ENCODE measurements at places on chromosomes 4 and X.
A peak's percentile ranks its signal among the peaks of the same experiment; 100 is the strongest.

DNA sequence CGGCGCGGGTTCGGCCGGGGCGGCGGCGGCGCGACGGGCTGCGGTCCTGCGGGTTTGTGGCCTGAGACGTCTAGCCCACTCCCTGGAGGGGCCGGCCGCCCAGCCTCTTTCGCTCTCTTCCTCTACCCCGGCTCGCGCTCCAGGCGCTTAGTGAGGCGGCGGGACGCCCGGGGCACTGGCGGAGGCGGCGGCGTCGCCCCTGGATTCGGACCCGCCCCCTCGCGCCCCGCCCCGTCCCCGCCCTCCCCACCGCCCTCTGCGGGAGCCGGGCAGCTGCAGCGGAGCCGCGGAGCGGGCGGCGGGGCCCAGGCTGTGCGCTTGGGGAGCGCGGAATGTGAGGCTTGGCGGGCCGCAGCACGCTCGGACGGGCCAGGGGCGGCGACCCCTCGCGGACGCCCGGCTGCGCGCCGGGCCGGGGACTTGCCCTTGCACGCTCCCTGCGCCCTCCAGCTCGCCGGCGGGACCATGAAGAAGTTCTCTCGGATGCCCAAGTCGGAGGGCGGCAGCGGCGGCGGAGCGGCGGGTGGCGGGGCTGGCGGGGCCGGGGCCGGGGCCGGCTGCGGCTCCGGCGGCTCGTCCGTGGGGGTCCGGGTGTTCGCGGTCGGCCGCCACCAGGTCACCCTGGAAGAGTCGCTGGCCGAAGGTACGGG is at the start of gene BMP2K:
TSS of gene BMP2K (plus strand) at position 272 of the 650 bp plus-strand sequence. CDS start at position 466, 194 bp downstream.
- DNase-seq, result peak; percentile 87

- no peak for DNase-seq
Observed at GRCh38 chr4:52870225-52870624, 8.1 kb downstream of the RASL11B start.

DNA sequence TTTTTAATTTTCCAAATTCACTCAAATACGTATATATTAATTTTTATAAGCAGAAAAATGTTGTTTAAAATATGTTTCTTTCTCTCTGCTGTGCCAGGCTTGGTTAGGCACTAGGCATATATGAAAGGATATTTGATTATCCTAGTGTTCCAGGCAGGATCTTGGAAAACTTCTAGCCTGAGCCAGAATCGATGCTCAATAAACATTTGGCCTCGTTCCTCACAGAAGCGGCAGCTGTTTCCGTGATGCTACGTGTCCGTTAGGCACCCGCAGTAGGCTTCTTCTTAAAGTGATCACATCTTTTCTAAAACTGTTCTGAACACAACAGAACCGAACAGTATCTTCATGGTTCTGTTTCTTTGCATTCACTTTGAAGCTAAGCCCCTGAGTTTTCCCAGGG is 50.1 kb upstream of the CRMP1 start:
- no peak for DNase-seq

- DNase-seq, result no peak
Observed at GRCh38 chrX:5726224-5726623, 502.4 kb downstream of the NLGN4X start.

- DNase-seq, result no peak
Observed at GRCh38 chrX:68675571-68675970, 28.1 kb downstream of the STARD8 start.

DNA sequence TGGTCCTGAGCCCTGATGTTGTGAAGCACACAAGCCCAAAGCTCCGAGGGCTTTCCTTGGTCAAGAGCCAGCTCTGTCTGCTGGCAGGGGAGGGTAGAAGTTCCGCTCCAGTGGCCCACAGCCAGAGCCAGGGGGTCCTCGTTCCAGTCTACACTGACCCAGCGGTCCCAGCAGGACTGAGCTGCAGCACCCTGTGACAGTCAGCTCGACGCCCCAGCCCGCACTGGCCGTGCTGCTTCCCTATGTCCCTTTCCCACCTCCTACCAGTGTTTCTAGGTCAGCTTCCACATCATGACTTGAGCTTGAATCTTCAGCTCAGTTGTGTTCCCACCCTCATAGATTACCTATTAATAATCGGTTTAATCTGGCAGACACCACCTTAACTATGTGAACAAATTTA is 22.5 kb upstream of the DCTD start:
- DNase-seq, result no peak

GRCh38 chrX:9515973-9516538 is 51.2 kb downstream of the TBL1X start:
- no peak for DNase-seq

Data from cardiac fibroblast (primary cell).